ENCODE measurements at places on chromosomes 7 and 10. TPM values are rescaled to one million over a fixed set of nuclear protein-coding genes. Genes with fewer than 3 reads are reported as not detected.

DNA sequence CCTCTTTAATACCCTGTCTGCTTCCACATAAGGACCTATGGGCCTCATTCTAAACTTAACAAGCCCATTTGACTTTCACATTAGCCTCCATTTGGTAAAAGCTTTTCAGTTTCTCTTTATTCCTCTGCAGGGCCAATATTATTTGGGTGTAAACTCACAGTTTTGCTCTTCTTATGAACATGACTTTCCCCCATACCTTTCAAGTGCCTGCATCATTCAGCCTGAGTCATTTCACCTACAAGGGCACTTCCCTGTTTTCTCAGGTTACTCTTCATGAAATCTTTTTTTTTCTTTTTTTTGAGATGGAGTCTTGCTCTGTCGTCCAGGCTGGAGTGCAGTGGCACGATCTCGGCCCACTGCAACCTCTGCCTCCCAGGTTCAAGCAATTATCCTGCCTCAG is 1258.1 kb upstream of the CELF2 start:
- no peak for DNase-seq
- no peak overlapping the region for H3K4me3 ChIP-seq
- no peaks in the 10 kb centered on the region for H3K27me3 ChIP-seq
- H3K4me1 ChIP-seq: no peaks in the 10 kb centered on the region

The GPC2 gene
- 0.57 TPM for total RNA-seq

- no peak overlapping the region for H3K27ac ChIP-seq
- H3K27me3 ChIP-seq: no peaks in the 10 kb centered on the region
- no peak for DNase-seq
- H3K4me1 ChIP-seq: peaks cover 10% of the 10 kb centered on the region
- no peaks in the 10 kb centered on the region for H3K36me3 ChIP-seq
These were observed 56.1 kb upstream of the ELN start for GRCh38 chr7:73971704-73972341.

- no peak for DNase-seq
- no peaks in the 10 kb centered on the region for H3K36me3 ChIP-seq
- no peak overlapping the region for H3K27ac ChIP-seq
- no peak overlapping the region for H3K4me3 ChIP-seq
These were observed 227.8 kb upstream of the BMPER start for GRCh38 chr7:33677556-33677955.

The FKBP9 gene
- total RNA-seq: 47.8 TPM

The NKX2-3 gene
- not detected for total RNA-seq
